ENCODE measurements at places on chromosomes 16 and 17.

DNA sequence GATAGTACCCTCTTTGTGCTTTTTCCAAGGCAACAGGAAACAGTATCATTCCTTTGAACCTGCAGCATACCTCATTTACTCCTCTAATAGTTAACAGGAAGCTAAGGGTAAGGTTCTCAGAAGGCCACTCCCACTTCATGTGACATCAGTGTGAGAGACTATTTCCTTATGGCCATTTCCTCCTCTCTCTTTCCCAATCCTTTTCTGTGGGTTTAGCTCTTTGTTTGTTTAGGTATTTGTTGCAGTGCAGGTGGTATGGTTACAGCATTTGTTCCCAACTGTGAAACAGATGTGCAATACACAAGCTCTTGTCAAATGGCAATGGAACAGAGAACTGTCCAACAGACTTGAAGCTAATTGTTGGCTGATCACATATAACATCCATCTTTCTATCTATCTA is 14.7 kb downstream of the TMC5 start:
- no peak for DNase-seq

- DNase-seq, result no peak
Observed at GRCh38 chr16:57343221-57343620, 15.4 kb upstream of the CCL22 start.

DNA sequence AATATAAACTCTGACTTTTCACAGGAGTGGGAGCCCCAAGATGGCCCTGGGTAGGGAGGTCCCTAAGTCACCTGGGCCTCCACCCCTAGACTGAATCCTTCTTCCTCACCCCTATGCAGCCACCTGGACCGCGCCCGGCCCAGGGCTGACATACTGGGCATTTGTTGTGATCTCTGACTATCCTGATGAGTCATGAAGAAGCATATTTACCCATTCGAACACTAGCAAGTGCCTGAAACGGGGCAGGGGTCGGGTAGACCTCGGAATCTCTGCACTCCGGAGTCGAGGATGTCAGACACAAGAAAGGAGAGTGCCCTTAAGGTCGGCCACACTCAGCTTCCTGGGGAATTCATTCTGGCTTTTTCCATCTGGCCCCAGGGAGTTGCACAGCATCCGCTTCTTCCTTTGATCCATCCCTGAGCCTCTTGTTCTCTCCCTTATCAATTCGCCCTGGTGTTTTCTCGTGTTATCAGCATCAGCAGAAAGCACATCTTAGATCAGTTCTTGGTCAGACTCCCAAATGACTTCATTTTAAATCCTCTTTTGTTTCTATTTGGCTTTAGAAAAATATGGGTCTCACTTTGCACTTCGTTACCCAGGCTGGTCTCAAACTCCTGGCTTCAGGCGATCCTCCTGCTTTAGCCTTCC is 10.4 kb downstream of the METTL22 start:
- no peak for DNase-seq

- no peak for DNase-seq
Observed at GRCh38 chr17:60863892-60864707, 186.4 kb downstream of the BCAS3 start.

DNA sequence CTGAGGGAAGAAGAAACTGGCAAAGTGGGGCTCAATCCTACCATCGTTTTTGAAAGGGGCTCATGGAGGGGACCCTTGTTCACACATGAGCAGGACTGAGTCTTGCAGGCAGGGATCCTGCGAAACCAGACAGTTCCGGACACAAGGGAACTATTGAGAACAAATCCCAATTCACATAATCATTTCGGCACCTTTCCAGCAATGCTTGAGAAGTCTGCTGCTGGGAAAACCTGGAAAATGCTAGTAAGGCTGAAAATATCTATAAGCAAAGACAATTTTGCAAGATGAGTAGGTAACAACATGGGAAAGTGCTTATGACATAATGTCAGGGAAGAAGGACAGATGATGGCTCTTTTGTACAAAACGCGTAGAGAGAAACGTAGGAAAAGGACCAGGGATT is 52.1 kb upstream of the BPTF start:
- DNase-seq, result no peak

- DNase-seq, result no peak
Observed at GRCh38 chr17:1559047-1560043, 3.2 kb downstream of the PITPNA start.

DNA sequence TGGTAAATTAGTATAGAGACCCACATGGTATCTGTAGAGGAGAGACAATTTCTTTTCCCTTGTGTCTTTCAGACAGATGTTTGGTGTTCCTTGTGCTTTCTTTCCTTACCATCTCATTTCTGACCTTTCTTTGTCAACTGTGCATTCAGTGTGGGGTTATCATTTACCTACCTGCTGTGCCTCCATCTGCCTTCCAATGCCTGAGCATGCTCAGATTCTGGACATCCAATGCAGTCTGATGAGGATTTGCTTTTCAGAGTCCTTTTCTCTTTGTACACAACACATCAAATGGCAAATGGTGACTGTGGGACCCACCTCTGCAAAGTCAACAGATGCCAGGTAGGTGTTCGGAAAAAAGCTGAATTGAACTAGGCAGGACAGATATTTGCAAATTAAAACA is 364.8 kb downstream of the CA10 start:
- peak; percentile 19 for DNase-seq
